Mesenteric fat pad (tissue), 1 donor: ENCODE measurements at places on chromosomes 12 and 14. TPM values are rescaled to one million over a fixed set of nuclear protein-coding genes. Genes with fewer than 3 reads are reported as not detected.

DNA sequence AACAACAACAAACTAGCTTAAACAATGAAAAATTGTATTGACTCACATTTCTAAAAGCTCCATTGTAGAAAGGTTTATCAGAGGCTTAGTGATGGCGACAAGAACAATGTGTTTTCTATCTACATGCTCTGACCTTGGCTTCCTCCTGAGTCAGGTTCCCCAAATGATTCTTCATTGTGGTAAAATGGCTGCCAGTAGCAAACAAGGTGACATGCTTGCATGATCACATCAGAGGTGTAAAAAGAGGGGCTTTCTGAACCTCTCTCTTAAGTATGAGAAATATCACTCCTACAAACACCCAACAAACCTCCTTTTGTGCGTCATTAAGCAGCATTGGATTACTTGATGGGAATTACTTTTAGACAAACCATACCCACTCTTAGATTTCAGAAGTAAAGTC is 252.4 kb upstream of the SYT1 start:
- DNase-seq, result no peak

DNA sequence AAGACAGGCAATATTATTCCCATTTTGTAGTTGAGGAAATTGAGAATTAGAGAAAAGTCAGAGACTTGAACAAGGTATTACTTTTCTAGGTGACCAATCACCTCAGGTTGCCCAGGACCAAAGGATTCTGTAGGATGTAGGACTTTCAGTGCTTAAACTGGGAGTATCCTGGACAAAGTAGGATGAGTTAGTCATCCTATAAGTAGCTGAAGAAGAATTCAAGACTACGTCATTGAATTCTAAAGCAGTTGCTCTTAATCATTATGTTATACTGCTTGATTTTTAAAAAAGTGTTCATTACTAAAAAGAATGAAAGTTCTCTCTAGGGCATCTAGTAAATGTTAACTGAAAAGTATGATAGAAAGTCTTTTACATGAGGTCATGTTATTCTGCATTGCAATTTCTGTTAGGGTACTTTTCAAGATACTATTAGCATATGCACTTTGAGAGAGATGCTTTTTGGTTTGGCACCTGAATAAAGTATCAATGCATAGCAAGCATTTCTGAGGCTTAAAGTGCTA is 101.7 kb downstream of the RTN1 start:
- DNase-seq, result no peak

DNA sequence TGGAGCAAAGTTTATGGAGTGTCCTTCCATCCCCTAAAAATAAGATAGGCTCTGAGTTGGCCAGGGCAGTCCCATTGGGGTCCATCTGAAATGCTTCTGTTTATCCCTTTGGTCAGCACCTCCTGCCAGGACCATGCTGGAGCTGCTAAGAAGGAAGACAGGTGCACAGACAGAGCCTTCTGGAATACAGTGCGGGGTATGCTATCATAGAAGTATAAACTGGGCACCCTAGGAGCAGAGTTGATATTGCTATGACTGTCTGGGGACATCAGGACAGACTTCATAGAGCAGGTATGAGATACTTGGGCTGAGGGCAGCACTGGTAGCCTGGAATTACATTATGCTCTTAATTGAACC is 170.4 kb upstream of the HIF1A start:
- DNase-seq, result no peak

- no peak for DNase-seq
Measured at GRCh38 chr14:64238049-64238448, 56.1 kb downstream of the ESR2 start.

DNA sequence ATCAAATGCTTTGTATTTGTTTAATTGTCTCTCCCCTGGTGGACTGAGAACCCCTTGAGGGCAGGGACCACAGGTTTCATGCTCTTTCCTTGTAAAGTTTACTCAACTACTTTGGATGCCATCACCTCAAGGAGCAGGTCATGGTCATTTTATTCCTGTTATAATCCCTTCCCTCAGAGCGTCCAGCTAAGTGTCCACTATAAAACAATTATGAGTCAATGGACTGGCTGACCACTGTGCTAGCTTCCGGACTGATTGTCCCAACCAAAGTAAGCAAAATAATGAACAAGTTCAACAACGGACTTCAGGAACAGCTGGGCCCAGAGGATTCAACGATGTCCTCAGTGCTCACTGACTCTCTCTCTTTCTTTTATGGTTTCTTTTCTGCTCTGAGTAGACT is 18.2 kb downstream of the AK7 start:
- DNase-seq, result no peak

DNA sequence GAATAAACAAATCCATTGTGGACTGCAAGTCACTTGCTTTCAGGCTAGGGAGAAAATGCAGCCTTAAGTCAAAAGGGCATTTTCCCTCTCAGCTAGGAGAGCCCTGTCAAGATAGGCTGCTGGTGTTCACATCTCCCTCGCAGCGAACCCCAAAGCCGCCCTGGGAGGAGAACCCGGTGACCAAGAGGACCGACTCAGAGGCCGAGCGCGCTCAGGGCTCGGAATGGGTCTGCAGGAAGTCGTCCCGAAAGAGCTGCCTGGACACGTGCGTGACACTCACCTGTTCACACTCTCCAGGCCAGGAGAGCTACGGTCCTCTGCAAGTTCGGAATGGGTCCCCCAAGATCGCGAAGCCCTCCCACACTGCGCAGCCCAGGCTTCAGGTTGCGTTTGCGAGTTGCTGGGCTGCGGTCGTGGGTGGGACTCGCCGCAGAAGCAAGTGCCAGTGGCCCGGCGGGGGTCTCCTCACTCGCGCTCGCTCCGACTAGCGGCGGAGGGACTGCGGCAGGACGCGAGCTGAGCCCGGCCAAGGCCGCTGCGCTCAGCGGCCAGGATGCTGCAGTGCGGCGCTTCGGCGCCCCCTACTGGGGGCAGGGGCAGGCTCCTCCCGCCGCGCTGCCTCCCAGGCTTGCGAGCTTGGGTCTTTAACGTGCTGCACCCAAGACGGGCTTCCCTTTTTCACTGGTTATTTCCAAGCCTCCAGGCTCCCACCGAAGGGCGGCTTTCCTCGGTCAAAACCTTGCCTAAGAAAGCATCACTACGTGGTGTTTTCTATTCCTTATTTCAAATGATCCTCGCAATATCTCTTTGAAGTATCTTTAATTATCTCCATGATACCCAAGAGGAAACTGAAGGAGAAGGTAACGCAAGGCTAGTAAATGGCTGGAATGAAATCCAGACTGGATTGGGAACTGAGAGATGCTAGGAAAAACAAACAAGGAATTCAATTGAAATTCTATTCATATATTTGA is at the start of gene RERG:
Gene RERG (minus strand): TSS at position 503 of the 971 bp plus-strand sequence. CDS start 3,928 bp downstream, outside the sequence.
- DNase-seq, result peak; percentile 95

DNA sequence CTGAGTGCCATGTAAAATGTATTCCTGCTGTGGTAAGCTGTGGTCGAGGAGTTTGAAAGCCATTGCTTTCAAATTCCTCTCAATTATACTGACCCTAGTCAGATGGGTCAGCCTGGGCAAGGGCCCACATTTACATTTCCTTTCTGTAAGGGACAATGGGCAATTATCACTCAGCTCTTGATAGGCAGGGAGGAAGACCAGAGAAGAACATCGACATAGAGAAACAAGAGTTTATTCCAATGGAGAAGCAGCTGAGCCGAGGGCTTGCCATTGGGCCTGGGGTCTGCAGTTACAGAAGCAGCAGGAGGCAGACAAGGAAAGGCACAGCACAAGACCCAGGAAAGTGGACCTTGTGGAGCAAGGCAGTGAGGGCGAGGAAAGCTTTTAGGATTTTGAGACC is 9.7 kb downstream of the NRIP2 start:
- DNase-seq, result no peak

GRCh38 chr12:95694136-95694535 is 96.4 kb downstream of the NTN4 start:
- DNase-seq, result no peak

GRCh38 chr14:74980731-74981461 is 21.8 kb upstream of the EIF2B2 start:
- no peak for DNase-seq

- DNase-seq, result no peak
Measured at GRCh38 chr12:113860950-113861349, 105.2 kb downstream of the RBM19 start.

GRCh38 chr12:104340177-104340576 is 36.6 kb downstream of the EID3 start:
- DNase-seq, result no peak

DNA sequence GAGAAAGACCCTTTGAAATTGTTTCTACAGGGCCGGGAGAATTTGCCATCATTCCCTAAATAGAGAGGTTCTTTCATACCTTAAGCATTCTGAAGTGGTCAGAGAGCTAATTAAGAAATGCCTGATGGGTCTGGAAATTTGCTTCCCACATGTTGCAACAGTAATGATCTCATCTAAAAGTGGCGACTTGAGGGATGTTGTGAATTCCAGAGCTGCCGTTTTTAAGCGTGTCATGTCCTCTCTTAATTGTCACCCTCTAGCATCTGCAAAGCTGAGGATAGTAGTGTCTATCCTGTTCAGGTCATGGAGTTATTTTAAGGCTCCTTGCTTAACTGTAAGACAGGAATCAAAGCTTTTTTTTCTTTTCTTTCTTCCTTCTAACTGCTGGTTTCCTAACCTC is 60.4 kb downstream of the FOS start:
- no peak for DNase-seq

DNA sequence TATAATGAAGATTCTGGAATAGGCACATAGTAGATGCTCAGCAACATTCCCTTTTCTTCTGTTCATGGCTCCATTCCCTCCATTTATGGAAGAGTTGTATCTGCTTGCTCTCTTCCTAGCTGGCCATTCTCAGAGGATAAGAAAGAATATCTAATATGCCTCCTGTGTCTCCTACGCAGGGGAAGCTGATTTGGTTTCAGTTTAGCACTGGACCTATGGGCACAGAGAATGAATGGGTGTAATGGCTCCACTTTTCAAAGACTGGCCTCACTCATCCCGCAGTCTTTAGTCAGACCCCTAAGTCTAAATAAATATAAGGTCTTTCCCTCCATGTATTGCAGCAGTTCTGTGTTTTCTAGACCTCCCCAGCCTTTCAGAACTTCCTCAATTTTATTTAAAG is 2.0 kb downstream of the PKP2 start:
- no peak for DNase-seq

DNA sequence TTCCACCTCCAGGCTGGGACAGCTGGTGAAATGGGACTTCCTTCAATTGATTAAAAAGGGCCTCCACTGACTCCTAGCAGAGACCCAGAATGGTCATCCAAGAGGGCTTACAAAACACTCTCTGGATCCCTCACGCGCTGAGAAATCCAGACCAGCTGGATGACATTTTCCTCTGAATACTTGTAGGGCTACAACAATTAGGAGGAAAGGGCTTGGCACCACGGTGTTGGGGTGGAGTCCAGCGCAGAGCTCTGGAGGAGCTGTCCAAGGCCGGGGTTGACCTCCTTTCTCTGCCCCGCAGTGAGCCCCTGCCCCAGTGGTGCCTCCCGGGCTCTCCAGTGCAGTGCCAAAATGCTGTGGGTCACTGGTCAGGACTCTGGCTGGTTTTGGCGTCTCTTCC is 189.0 kb upstream of the CCND2 start:
- DNase-seq, result no peak

- DNase-seq, result peak; percentile 94
Measured at GRCh38 chr14:53953002-53953827, 3.4 kb downstream of the BMP4 start.

- no peak for DNase-seq
Measured at GRCh38 chr12:3313066-3313465, 177.9 kb upstream of the PRMT8 start.

GRCh38 chr12:22463306-22463705 is 81.0 kb downstream of the C2CD5 start:
- DNase-seq, result no peak

- peak; percentile 71 for DNase-seq
Measured at GRCh38 chr14:74400919-74401503, 25.0 kb downstream of the SYNDIG1L start.

DNA sequence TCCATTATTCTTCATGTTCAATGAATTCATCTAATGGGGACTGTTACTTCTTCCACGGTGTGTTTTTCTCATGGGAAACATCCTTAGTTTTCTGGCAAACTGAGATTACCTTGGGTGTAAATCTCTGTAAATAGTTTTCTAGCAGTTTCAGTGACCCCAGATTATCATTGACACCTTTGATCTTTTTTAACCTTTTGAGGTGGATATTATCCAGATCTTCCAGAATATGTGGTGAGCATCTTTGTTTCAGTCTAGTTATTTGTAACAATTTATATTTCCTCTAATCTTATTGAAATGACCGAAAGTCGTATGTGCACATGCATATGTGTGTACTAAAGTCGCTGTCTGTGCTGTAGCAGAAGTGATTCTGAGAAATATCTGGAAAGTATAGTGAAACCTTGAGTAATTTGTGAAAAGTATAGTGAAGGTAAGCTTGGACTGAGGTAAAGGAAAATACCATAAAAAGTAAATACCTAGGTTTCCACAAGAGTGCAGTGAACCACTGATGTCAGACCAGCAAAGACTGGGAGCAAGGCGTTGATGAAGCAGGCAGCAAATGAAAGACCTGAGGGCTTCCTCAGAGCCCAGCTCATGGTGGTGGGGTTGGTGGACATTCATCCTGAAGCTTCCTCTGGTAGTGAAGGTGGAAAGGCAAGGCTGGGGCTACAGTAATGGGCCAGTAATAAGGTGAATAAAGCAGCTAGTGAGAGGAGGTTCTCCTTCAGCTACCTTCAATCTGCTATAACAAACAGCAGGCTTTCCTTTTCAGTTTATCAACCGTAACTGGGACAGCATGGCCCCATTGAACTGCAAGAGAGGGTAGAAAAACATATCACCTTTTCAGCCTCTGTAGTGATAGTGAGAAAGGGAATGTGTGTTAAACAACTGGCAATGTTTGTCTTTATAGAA is 480.2 kb upstream of the FBXO33 start:
- DNase-seq, result no peak

GRCh38 chr14:56900726-56901125 is 90.4 kb upstream of the OTX2 start:
- no peak for DNase-seq

DNA sequence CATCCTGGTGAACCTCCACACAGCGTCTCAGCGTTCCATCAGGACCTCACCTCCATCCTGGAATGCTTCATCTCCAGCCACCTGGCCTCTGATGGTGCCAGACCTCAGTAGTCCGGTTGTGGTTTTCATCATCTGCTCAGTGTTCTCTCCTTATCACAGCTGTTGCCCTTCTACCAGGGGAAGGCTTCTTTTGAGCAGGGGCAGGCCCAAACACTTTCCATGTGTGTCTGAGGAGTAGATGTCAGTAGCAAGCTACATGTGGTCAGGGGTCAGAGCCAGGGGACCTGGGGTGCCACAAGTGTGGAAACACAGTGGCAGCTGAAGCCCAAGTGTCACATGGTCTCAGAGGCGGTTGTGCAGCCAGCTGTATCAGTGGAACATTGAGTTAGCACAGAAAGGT is 30.2 kb upstream of the FGD4 start:
- DNase-seq, result no peak

GRCh38 chr12:76220980-76221379 is 127.2 kb downstream of the BBS10 start:
- no peak for DNase-seq

CCDC197 gene
- not detected for total RNA-seq

DDN gene
- 0.10 TPM for total RNA-seq

TAS2R7 gene
- not detected for total RNA-seq

NDRG2 gene
- 120 TPM for total RNA-seq

NOVA1 gene
- 11.7 TPM for total RNA-seq

SALL2 gene
- 2.6 TPM for total RNA-seq

SERPINA3 gene
- total RNA-seq, result 139 TPM

NR4A1 gene
- total RNA-seq, result 863 TPM

G2E3 gene
- total RNA-seq, result 16.8 TPM

DNAH10 gene
- total RNA-seq, result 0.51 TPM

DDX24 gene
- 198 TPM for total RNA-seq

EMP1 gene
- 1,519 TPM for total RNA-seq

RNASE7 gene
- total RNA-seq, result 0.39 TPM

SLC17A8 gene
- not detected for total RNA-seq

TMEM52B gene
- total RNA-seq, result not detected

RD3L gene
- total RNA-seq, result not detected

HNF1A gene
- total RNA-seq, result not detected

DPPA3 gene
- not detected for total RNA-seq

ADSS1 gene
- 5.2 TPM for total RNA-seq
